ENCODE measurements at places on chromosomes 11 and 22. TPM values are rescaled to one million over a fixed set of nuclear protein-coding genes. Genes with fewer than 3 reads are reported as not detected.

PPP6R2 gene
- 13.3 TPM for total RNA-seq

ZFTA gene
- 5.8 TPM for total RNA-seq

TYR gene
- not detected for total RNA-seq

TRIM49 gene
- total RNA-seq = 0.09 TPM

SLC17A6 gene
- total RNA-seq = not detected

MS4A6E gene
- total RNA-seq = not detected

APLNR gene
- 0.03 TPM for total RNA-seq

FXYD6 gene
- total RNA-seq = 0.55 TPM

TCF20 gene
- total RNA-seq = 11.6 TPM

RPS3 gene
- total RNA-seq = 4,554 TPM

LRRC75B gene
- total RNA-seq = 9.0 TPM

SCN2B gene
- total RNA-seq = not detected

HSPB2 gene
- not detected for total RNA-seq

ETS1 gene
- total RNA-seq = 25.6 TPM

CNGA4 gene
- 0.03 TPM for total RNA-seq

HORMAD2 gene
- not detected for total RNA-seq

RAB38 gene
- 0.94 TPM for total RNA-seq

MRGPRE gene
- total RNA-seq = 0.09 TPM

FAM118B gene
- total RNA-seq = 17.3 TPM

OR8A1 gene
- not detected for total RNA-seq

LARGE1 gene
- 4.1 TPM for total RNA-seq

SHISAL1 gene
- 2.7 TPM for total RNA-seq

APOA5 gene
- not detected for total RNA-seq

RIBC2 gene
- 2.4 TPM for total RNA-seq

GAL gene
- total RNA-seq = 22.9 TPM

APBB1 gene
- 20.8 TPM for total RNA-seq

All from A549 treated with AZD2906 at 1 μM for 4 hours (cell line).